ENCODE measurements at places on chromosomes 12 and 14.
A peak's percentile ranks its signal among the peaks of the same experiment; 100 is the strongest.

DNA sequence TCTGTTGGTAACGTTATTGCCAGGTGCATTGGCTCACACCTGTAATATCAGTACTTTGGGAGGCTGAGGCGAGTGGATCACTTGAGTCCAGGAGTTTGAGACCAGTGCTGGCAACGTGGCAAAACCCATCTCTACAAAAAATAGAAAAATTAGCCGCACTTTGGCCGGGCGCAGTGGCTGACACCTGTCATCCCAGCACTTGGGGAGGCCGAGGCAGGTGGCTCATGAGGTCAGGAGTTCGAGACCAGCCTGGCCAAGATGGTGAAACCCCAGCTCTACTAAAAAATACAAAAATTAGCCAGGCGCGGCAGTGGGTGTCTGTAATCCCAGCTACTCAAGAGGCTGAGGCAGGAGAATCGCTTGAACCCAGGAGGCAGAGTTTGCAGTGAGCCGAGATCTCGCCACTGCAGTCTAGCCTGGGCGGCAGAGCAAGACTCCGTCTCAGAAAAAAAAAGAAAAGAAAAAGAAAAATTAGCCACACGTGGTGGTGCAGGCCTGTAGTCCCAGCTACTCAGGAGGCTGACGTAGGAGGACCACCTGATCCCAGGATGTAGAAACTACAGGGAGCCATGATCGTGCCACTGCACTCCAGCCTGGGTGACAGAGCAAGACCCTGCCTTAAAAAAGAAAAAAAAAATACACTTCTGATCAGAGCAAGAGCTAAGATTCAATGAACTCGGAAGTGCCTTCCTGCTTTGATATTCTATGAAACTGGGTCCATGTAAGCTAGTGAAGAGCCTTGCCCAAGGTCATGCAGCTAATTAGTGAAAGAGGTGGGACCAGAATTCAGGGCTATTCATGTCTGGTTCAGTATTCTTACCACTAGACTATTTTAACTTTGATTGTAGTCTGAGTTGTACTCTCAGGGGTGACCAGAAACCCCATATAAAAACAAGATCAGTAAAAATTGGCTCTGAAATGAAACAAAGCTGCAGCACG, 4.2 kb upstream of the RNASE8 start:
- H3K27me3 ChIP-seq, result no peaks in the 10 kb centered on the region
- H3K27ac ChIP-seq, result no peak overlapping the region
- H3K4me3 ChIP-seq, result no peak overlapping the region

- H3K27me3 ChIP-seq, result no peaks in the 10 kb centered on the region
- H3K36me3 ChIP-seq, result peaks cover 7% of the 10 kb centered on the region
- no peaks in the 10 kb centered on the region for H3K4me1 ChIP-seq
- no peak overlapping the region for H3K4me3 ChIP-seq
- no peak overlapping the region for H3K27ac ChIP-seq
Observed at GRCh38 chr12:106082216-106083175, 56.3 kb downstream of the NUAK1 start.

GRCh38 chr12:106814714-106815113, 40.2 kb downstream of the RIC8B start:
- no peak for DNase-seq
- no peaks in the 10 kb centered on the region for H3K27me3 ChIP-seq
- no peak overlapping the region for H3K4me3 ChIP-seq
- H3K36me3 ChIP-seq, result no peaks in the 10 kb centered on the region

DNA sequence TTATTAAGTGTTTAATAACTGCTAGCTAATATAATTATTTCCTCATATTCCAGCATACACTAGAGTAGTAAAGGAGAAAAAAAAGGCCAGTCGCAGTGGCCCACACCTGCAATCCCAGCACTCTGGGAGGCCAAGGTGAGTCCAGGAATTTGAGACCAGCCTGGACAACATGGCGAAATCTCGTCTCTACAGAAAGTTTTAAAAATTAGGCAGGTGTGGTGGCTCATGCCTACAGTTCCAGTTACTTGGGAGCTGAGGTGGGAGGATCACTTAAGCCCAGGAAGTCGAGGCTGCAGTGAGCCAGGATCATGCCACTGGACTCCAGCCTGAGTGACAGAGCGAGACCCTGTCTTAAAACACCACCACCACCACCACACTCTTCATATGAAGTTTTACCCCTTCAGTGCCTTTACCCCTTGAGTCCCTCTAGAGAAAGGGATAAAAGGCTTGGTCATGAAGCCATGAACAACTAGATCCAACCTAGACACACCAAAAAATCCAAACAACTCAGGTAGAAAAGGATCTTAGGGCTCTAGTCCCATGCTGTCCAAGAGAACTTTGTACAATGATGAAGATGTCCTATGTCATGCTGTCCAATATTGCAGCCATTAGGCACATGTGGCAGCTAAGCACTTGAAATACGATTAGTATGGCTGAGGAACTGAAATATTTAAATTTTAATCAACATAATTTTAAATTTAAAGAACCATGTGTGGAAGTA, 29.6 kb downstream of the ATXN2 start:
- H3K36me3 ChIP-seq, result no peaks in the 10 kb centered on the region
- H3K4me3 ChIP-seq, result no peak overlapping the region
- no peak overlapping the region for H3K27ac ChIP-seq
- no peaks in the 10 kb centered on the region for H3K27me3 ChIP-seq
- DNase-seq, result no peak

DNA sequence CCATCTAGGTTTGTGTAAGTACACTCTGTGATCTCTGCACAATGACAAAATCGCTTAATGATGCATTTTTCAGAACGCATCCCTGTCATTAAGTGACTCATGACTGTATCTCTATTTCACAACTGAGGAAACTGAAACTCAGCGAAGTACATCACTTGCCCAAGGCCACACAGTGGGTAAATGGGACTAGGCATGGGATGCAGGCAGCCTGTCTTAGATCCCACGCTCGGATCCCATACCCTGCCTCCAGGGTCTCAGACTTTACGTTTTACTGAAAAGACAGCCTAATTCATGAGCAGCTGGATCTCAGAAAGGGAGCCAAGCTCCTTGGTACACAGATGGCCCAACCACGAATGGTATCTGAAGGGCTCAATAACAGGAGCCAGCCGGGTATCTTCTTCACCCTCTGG, 2.4 kb upstream of the MLEC start:
- 0 out of 2 replicates have a peak, but pooled peaks cover 3% of the 10 kb centered on the region for H3K4me1 ChIP-seq
- H3K27ac ChIP-seq, result peak overlapping the region; percentile 94
- H3K36me3 ChIP-seq, result no peaks in the 10 kb centered on the region

GRCh38 chr12:111220363-111220762, 148.5 kb downstream of the PHETA1 start:
- DNase-seq, result no peak
- H3K36me3 ChIP-seq, result no peaks in the 10 kb centered on the region
- no peaks in the 10 kb centered on the region for H3K4me1 ChIP-seq
- H3K27ac ChIP-seq, result no peak overlapping the region
- H3K27me3 ChIP-seq, result peaks cover 10% of the 10 kb centered on the region

GRCh38 chr12:13007496-13008233, 7.6 kb upstream of the HEBP1 start:
- H3K27me3 ChIP-seq, result no peaks in the 10 kb centered on the region
- H3K36me3 ChIP-seq, result no peaks in the 10 kb centered on the region
- DNase-seq, result no peak
- no peak overlapping the region for H3K27ac ChIP-seq

GRCh38 chr14:30808576-30808975, 65.8 kb upstream of the COCH start:
- no peaks in the 10 kb centered on the region for H3K36me3 ChIP-seq
- H3K27me3 ChIP-seq, result no peaks in the 10 kb centered on the region
- H3K27ac ChIP-seq, result no peak overlapping the region
- DNase-seq, result no peak

GRCh38 chr14:86954623-86955022, 1038.4 kb downstream of the GALC start:
- H3K36me3 ChIP-seq, result no peaks in the 10 kb centered on the region
- no peak overlapping the region for H3K4me3 ChIP-seq
- no peak overlapping the region for H3K27ac ChIP-seq
- no peaks in the 10 kb centered on the region for H3K4me1 ChIP-seq
- H3K27me3 ChIP-seq, result no peaks in the 10 kb centered on the region
- DNase-seq, result no peak

DNA sequence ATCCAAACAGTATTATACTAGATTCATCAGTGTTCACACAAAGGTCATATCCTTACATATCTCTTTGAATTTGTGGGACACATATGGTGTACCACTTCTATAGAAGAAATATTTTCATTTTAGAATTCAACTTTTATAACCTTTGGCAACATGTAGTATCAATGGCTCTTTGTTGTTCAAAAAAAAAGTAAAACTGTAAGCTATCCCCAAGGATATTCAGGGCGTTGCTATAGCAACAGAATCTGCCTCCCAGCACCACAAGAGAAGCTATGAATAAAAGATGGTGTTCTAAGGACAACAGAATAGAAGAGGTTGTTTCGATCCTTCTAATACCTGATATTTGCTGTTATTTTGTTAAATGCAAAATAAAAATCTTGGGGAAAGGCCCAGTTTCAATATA, 139.3 kb downstream of the BRMS1L start:
- no peak overlapping the region for H3K27ac ChIP-seq
- no peaks in the 10 kb centered on the region for H3K4me1 ChIP-seq
- no peaks in the 10 kb centered on the region for H3K36me3 ChIP-seq
- no peak overlapping the region for H3K4me3 ChIP-seq
- no peak for DNase-seq
- H3K27me3 ChIP-seq, result no peaks in the 10 kb centered on the region

- H3K4me1 ChIP-seq, result peaks cover 4% of the 10 kb centered on the region
- DNase-seq, result no peak
- H3K4me3 ChIP-seq, result no peak overlapping the region
- no peak overlapping the region for H3K27ac ChIP-seq
Observed at GRCh38 chr14:30525833-30526232, 33.1 kb upstream of the G2E3 start.

DNA sequence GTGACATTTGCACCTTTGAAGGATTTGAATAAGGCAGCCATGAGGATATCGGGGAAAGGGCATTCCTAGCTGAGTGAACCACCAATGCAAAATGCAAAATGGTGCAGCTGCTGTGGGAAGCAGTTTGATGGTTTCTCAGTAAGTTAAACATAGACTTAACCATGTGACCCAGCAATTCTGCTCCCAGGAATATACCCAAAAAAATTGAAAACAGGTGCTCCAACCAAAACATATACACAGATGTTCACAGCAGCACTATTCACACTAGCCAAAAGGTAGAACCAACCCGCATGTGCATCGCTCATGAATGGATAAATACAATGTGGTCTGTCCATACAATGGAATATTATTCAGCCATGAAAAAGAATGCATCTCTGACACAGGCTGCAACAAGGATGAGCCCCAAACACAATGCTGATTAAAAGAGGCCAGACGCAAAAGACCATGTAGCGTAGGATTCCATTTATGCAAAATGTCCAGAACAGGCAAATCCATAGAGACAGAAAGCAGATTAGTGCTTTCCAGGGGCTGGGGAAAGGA, 215.0 kb upstream of the MYL2 start:
- no peak overlapping the region for H3K27ac ChIP-seq
- no peak for DNase-seq
- no peaks in the 10 kb centered on the region for H3K27me3 ChIP-seq
- H3K4me3 ChIP-seq, result no peak overlapping the region

- peak overlapping the region; percentile 100 for H3K27ac ChIP-seq
- no peak overlapping the region for H3K4me3 ChIP-seq
- H3K27me3 ChIP-seq, result no peaks in the 10 kb centered on the region
- no peaks in the 10 kb centered on the region for H3K36me3 ChIP-seq
- H3K4me1 ChIP-seq, result peaks cover 24% of the 10 kb centered on the region
Observed at GRCh38 chr12:124607681-124608425, 40.4 kb upstream of the NCOR2 start.

GRCh38 chr14:75548544-75548943, 26.3 kb downstream of the BATF start:
- DNase-seq, result no peak
- no peak overlapping the region for H3K4me3 ChIP-seq
- H3K4me1 ChIP-seq, result no peaks in the 10 kb centered on the region
- no peaks in the 10 kb centered on the region for H3K27me3 ChIP-seq

GRCh38 chr14:50545618-50546017, 13.2 kb upstream of the MAP4K5 start:
- H3K36me3 ChIP-seq, result no peaks in the 10 kb centered on the region
- no peaks in the 10 kb centered on the region for H3K27me3 ChIP-seq
- DNase-seq, result no peak
- H3K4me3 ChIP-seq, result no peak overlapping the region
- no peaks in the 10 kb centered on the region for H3K4me1 ChIP-seq

GRCh38 chr12:52628841-52629240, 10.5 kb upstream of the KRT73 start:
- H3K27ac ChIP-seq, result no peak overlapping the region
- H3K4me3 ChIP-seq, result no peak overlapping the region
- H3K27me3 ChIP-seq, result peaks cover 12% of the 10 kb centered on the region
- H3K4me1 ChIP-seq, result no peaks in the 10 kb centered on the region

- no peaks in the 10 kb centered on the region for H3K27me3 ChIP-seq
- no peaks in the 10 kb centered on the region for H3K4me1 ChIP-seq
- no peak overlapping the region for H3K4me3 ChIP-seq
- no peaks in the 10 kb centered on the region for H3K36me3 ChIP-seq
Observed at GRCh38 chr12:49026101-49026500, 7.5 kb upstream of the PRKAG1 start.

DNA sequence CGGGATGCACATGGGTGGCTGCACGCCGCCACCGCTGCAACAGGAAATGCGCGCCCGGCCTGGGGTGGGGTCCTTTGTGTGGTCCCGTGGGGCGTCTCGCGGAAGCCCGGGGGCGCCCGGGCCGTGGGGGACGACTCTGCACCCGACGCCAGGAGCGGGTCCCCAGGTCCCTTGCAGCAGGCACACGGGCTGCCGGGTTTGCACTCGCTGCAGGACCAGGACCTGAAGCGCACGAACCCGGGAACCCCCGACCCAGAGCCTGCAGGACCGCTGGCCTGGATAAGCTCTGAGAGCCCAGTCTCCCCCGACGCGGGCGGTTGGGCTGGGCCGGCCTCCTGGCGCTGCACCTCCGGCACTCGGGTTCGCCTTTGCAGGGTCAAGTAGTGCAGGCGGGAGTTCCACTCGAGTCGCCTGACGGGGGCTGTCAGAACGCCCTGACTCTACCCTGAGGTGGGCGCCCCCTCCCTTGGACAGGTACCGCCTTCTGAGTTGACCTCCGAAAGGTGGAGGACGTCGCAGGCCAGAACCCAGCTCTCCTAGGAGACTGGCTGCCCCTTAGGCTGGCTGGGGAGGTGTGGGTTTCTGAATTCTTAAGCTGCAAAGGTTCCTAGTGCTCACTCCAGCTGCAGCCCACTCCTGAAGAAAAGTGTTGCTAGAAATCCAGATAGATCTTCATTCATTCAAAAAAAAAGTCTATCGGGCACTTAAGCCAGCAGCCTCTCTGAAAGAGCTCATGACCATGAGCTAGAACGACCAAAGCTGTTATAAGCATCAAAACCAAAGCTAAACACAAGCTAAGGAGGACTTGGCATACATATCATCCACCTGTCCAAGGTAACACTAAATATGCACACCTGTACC, 68.0 kb downstream of the RNF34 start:
- H3K27me3 ChIP-seq, result no peaks in the 10 kb centered on the region
- H3K36me3 ChIP-seq, result no peaks in the 10 kb centered on the region
- no peak for DNase-seq

DNA sequence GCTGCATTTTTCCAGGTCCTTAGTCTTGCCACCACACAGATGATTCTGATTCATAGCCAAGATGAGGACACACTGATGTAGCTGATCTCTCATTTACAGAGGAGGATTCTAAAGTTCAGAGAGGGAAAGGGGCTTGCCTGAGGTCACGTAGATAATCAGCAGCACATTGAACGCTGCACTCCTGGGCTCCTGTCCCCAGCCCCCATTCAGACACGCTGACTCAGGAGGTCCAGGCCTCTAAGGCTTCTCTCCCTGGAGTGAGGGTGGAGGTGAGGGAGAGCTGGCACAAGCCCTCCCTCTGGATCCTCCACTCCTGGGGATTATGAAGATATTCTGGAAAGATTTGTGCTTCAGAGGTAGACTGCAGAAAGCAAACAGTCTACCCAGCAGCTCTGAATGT, 10.3 kb downstream of the NFATC4 start:
- no peaks in the 10 kb centered on the region for H3K4me1 ChIP-seq
- H3K27me3 ChIP-seq, result no peaks in the 10 kb centered on the region
- no peak for DNase-seq
- no peak overlapping the region for H3K27ac ChIP-seq
- no peak overlapping the region for H3K4me3 ChIP-seq
- no peaks in the 10 kb centered on the region for H3K36me3 ChIP-seq

Data from MM.1S (cell line).